MCF 10A (cell line): ENCODE measurements at places on chromosomes 2 and 18. TPM values are rescaled to one million over a fixed set of nuclear protein-coding genes. Genes with fewer than 3 reads are reported as not detected.

Gene LOXL3
- 0.93 and 1.2 TPM in 2 replicates for total RNA-seq

Gene NCKAP5
- not detected in 2 replicates for total RNA-seq

Gene LRP1B
- not detected in 2 replicates for total RNA-seq

Gene TCF7L1
- 0.81 and 1.1 TPM in 2 replicates for total RNA-seq

Gene UGT1A10
- not detected in 2 replicates for total RNA-seq

Gene SCN7A
- not detected in 2 replicates for total RNA-seq

Gene IL36G
- total RNA-seq = not detected in 2 replicates

Gene CNGA3
- total RNA-seq = not detected in 2 replicates

Gene AGFG1
- total RNA-seq = 74.2 and 86.1 TPM in 2 replicates

Gene MC5R
- total RNA-seq = not detected in 2 replicates

Gene SH3BP4
- total RNA-seq = 57.6 and 59.7 TPM in 2 replicates

Gene SPC25
- 2.5 and 3.5 TPM in 2 replicates for total RNA-seq

Gene KCNJ3
- total RNA-seq = not detected in 2 replicates

Gene CYP26B1
- total RNA-seq = 14.1 and 16.9 TPM in 2 replicates

Gene NPHP1
- total RNA-seq = 3.1 and 5.9 TPM in 2 replicates

Gene CXCR1
- 0.12 TPM in 1 of 2 replicates, not detected in the other for total RNA-seq

Gene SLC9A4
- 0.07 TPM in 1 of 2 replicates, not detected in the other for total RNA-seq

Gene TPO
- total RNA-seq = not detected in 2 replicates

Gene LRRC30
- total RNA-seq = not detected in 2 replicates

Gene GKN2
- not detected in 2 replicates for total RNA-seq

Gene ACKR3
- 0.29 and 0.61 TPM in 2 replicates for total RNA-seq

Gene LCT
- not detected in 2 replicates for total RNA-seq

Gene TNS1
- total RNA-seq = 2.9 and 3.3 TPM in 2 replicates

Gene PLGLB1
- total RNA-seq = 0.74 and 0.84 TPM in 2 replicates

Gene METTL8
- 28.4 and 55.1 TPM in 2 replicates for total RNA-seq

Gene XIRP2
- total RNA-seq = not detected in 2 replicates

Gene IGFBP5
- not detected in 2 replicates for total RNA-seq

Gene AQP12A
- total RNA-seq = not detected in 2 replicates

Gene SLC30A3
- not detected in 2 replicates for total RNA-seq

Gene ARHGAP15
- total RNA-seq = 0.61 TPM in 1 of 2 replicates, not detected in the other
